GM23338 (cell line): ENCODE measurements at places on chromosomes 2 and 18.

- peak; percentile 48 for DNase-seq
Measured at GRCh38 chr2:47336259-47337238, 66.4 kb upstream of the MSH2 start.

DNA sequence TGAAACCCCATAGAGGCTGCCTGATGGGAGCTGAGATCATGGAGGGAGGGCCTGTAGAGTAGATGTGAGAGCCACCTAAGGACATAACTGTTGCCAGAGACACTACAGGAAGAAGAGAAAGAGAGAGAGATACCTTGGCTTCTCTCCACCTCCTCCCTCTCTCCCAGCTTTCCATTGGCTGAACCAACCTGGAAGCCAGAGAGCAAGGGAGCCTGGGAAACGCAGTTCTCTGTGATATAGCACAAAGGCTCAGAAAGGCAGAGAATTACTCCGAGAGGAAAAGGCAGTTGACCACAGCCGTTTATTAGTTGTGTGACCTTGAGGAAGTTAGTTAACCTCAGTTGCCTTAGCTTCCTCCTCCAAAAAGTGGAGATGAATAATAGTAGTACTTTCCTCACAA lies 37.7 kb upstream of the MAT2A start:
- DNase-seq, result peak; percentile 65

DNA sequence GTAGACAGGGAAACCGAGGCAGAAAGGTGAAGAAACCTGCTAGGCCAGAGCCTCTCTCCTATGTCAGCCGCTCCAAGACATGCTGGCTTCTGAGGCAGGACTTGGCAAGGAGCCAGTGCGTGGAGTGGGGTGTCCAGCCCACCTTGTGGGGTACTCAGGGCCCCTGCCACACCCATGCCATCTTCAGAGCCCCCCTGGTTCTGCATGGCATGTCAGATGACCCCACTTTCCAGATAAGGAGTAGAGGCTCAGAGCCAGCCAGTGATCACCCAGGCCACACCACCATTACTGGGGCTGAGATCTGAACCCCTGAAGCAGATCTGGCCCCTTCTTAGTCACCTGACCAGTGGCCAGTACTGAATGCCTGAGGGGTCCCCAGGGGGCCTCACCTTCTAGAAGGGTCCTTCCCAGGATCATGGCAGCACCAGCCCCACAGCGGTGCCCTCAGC lies 14.7 kb downstream of the CROCC2 start:
- no peak for DNase-seq

- DNase-seq, result no peak
Measured at GRCh38 chr2:105519516-105519915, 120.7 kb upstream of the FHL2 start.

- DNase-seq, result no peak
Measured at GRCh38 chr18:71503222-71503621, 1040.9 kb downstream of the CBLN2 start.

DNA sequence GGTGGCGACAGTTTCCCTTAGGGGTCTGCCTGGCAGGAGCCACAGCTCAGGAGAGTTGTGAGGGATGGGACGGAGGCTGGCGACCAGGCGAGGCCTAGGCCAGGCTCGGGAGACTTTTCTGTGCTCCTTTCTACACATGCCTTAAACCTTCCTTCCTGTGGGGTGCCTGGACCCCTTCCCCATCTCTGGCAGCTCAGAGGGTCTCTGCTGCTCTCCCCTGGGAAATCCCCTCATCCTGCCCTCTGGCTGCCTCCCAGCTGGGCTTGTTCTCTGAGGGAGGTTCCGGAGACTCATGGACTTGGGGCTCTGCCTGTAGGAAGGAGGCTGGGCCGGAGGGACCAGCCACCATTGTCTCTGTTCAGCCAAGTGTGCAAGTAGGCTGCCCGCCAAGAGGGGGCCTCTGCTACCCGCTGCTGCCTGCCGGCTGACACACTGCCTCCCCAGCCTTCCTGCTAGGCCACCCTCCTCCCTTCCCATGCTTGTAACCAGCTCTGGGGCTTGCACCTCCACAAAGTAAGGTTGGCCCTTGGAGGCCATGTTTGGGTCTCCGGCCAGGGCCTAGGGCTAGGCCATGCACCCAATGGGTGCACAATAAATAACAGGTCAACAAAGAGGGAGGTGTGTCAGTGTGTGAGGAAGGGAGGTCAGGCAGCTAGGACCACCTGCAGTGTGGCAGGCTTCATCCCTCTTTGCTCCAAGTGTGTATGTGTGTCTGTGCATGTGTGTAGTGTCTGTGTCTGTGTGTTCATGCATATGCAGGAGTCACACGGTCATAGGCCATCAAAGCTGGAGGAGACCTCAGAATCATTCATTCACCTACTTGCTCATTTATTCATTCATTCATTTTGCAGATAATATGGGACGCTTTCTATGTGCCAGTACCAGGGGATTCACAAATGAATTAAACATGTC lies 28.8 kb downstream of the PSD4 start:
- peak; percentile 26 for DNase-seq
